ENCODE measurements at places on chromosomes 7 and 10.
A peak's percentile ranks its signal among the peaks of the same experiment; 100 is the strongest.

GRCh38 chr10:111481261-111481826 lies 404.5 kb downstream of the ADRA2A start:
- DNase-seq = no peak

GRCh38 chr7:1748839-1749173 lies 78.7 kb downstream of the ELFN1 start:
- no peak for DNase-seq

- no peak for DNase-seq
Measured at GRCh38 chr10:1420661-1421362, 316.5 kb downstream of the ADARB2 start.

DNA sequence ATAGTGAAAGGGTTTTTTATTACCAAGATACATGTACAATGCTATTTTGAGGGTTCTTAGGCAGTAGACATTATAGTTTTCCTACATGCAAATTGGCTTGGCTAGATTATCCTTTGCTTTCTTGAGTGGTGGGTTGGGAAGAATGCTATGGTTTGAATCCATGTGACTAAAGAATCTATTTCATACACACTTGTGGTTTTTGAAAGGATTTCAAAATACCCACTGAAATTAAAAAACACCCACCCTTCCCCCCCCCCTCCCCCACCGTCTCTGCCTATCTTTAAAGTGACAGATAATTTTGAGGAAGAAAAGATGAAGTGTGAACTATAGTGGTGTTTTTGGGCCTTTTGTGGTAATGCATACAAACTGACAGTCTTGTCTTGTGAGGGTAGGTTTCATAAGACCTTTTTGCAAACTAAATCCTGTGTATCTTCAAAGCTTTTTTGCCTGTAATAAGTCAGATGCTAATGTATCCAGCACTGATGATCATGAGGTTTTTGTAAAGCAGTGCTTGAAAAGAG lies 90.9 kb downstream of the TPST1 start:
- no peak for DNase-seq

DNA sequence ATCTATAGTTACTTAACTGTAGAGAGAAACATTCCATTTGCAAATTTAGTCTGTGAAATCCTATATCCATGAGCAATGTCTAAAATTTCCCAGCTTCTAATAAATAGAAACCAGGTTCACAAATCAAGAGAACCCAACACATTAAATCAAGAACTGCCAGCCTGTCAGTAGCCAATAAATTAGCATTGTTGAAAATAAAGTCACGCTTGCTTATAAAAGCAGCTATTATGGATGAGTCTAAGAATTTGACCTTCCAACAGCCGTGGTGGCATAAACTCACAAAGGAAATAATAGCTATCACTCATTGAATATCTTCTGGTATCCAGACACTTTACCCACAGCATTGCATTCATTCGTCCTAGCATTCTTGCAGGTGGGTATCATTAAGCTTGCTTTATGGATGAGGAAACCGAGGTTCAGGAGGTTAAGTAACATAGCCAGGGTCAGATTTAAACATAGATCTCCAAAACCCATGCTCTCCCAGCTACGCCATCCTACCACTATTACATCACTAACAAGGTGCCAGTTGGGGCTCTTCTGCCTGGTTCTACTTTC lies 260.1 kb upstream of the YAE1 start:
- no peak for DNase-seq

- DNase-seq = no peak
Measured at GRCh38 chr7:39461263-39461820, 104.9 kb upstream of the YAE1 start.

DNA sequence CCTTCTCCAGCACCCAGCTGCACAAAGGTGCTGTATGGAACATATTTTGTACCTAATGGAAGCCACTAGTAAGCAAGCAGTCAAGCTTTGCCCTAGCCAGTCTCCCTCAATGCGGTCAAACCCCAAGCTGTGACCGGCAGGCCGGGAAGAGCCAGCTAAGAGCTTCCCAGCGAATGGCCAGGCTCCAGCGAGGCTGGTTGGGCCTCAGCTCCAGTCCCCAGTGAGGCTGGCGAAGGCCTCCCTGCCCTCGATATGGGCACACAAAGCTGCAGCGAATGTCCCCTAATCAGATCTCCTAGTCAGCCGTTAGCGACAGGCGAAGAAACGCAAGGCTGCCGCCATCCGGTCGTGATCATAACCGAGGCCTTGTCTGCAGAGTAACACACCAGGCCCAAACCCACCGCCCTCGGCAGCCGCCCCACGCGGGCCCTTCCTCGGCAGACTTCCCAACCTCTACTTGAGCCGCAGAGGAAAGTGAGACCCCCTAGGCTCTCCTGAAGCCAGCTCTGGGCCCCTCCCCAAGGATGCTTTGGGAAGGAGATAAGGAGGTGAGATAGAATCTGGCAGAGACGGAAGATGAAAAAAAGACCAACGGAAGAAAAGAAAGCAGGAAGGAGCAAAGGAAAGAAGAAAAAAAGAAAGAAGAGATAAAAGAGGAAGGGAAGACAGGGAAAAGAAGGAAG lies 3.1 kb upstream of the HOXA9 start:
- DNase-seq = no peak

DNA sequence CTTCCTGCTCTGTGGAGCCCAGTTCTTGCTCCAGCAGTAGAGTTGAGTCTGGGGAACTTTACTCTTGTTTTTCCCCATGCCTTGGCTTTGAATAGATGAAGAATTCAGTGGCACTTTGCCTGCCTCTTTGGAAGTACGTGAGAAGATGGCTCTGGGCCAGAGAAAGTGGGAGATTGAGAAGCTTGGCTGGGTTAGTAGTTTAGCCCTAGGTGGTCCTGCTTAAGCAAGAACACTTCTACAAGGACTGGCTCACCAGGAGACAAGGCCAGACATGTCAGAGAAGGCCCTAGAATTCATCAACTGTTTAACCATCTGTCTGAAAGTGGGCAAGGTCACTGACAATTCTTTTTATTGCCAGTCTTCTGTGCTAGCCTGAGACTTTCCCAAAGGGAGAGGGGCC lies 410.3 kb downstream of the TYW1 start:
- no peak for DNase-seq

DNA sequence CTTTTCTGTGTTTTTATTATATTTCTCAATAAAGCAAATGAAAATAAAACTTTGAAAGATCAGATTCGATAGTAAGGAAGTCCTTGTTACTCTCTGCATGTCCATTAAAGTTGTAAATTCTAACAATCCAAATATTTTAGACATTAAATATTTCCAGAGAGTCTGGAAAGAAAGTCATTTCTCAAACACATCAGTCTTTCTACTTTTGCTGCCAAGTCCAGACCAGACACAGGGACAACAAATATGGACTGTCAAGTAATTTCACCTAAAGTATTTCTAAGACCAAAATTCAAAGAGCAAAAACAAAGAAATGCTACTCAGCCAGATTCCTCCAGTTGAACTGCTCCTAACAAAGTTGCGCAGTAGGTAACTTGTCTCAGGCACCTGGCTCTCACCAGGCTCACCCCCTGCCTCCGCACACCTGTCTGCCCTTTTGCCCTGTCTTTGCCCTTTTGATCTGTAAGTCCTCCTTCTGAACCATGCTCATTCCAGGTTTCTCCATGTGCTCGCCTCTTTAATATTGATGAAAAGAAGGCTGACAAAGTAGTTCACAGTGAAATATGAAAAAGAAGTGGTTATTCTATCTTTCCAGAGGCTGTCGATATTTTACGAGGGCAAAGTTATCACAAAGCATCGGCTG lies 300.5 kb downstream of the C7orf25 start:
- no peak for DNase-seq

DNA sequence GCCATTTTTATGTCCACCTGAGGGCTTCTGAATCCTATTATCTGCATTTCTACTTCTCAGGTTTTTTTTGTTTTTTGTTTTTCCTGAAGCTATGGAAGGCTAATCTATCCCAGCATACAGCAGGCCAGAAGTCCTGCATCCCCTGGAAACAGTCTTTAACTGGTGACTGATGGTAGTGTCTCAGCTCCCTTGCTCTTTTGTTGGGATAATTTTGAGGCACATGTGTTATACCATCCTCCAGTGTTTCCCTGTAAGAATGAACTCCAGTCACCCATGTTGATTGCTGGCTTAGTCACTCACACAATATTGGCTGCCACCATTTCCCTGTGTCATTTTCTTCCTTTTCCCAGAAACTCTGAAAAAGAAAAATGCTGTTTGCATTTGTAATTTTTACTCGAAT lies 1094.0 kb upstream of the LRRN3 start:
- DNase-seq = no peak

DNA sequence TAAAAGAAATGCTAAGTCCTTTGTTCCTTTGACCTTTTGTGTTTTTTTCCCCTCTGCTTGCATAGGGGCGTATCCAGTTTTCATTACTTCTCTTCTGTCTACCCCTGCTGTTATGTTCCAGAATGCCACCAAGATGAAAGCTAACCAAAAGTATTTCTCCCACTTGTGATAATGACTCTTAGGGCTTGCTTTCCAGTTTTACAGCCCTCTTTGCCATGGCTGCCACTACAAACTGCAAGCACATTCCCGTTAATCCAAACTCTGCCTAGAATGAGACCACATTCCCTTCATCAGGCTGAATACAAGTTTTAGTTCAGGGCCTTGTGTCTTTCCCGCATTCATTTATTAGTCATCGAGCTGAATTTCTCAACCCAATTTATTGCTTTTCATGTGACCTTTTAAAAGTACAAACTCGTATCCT lies 23.6 kb upstream of the CD36 start:
- no peak for DNase-seq

DNA sequence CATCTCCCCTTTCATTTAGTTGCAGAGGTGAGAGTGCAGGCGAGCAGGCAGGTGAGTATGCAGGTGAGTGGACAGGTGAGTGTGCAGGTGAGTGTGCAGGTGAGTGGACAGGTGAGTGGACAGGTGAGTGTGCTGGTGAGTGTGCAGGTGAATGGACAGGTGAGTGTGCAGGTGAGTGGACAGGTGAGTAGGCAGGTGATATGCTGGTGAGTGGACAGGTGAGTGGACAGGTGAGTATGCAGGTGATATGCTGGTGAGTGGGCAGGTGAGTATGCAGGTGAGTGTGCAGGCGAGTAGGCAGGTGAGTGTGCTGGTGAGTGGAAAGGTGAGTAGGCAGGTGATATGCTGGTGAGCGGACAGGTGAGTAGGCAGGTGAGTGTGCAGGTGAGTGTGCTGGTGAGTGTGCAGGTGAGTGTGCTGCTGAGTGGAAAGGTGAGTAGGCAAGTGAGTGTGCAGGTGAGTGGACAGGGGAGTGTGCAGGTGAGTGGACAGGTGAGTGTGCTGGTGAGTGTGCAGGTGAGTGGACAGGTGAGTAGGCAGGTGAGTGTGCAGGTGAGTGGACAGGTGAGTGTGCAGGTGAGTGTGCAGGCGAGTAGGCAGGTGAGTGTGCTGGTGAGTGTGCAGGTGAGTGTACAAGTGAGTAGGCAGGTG lies 165.6 kb downstream of the ADARB2 start:
- DNase-seq = no peak

DNA sequence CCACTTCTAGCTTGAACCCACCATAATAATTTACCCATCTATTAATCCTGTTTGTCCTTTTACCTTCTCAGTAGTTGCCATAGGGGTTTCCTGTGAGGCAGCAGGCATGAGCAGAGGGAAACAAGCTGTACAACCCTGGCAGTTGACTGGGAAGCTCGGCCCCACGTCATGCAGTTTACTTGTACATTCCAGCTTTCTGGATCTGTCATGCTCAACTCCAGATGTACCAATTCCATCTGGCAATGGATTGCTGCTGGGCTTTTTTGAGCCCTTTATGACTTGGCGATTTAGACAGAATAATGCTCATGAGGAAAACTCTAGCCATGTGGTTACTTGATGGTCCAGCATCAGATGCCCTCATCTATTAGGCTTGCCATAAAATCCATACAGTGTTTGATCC lies 112.5 kb downstream of the GNAI1 start:
- DNase-seq = no peak

DNA sequence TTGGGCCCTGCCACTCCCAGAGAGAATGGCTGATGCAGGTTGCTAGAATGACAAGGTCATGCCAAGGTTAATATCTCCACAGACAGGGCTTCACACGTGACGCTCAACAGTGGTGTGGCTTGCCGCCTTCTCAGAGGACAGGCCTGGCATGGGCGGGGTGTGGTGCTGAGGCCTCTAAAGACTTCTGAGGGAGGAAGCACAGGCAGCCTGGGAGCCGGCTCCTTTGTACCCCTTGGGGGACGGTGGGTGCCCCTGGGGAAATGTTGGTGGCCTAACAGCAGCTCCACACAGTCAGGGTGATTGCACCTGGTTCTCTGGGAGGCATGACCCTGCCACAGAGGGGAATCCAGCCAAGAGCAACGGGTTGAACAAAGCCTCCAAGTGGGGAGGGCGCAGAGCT lies 115.1 kb downstream of the PKD1L1 start:
- no peak for DNase-seq

GRCh38 chr10:87818505-87819288 lies 671 bp upstream of the ATAD1 start:
- peak; percentile 40 for DNase-seq

DNA sequence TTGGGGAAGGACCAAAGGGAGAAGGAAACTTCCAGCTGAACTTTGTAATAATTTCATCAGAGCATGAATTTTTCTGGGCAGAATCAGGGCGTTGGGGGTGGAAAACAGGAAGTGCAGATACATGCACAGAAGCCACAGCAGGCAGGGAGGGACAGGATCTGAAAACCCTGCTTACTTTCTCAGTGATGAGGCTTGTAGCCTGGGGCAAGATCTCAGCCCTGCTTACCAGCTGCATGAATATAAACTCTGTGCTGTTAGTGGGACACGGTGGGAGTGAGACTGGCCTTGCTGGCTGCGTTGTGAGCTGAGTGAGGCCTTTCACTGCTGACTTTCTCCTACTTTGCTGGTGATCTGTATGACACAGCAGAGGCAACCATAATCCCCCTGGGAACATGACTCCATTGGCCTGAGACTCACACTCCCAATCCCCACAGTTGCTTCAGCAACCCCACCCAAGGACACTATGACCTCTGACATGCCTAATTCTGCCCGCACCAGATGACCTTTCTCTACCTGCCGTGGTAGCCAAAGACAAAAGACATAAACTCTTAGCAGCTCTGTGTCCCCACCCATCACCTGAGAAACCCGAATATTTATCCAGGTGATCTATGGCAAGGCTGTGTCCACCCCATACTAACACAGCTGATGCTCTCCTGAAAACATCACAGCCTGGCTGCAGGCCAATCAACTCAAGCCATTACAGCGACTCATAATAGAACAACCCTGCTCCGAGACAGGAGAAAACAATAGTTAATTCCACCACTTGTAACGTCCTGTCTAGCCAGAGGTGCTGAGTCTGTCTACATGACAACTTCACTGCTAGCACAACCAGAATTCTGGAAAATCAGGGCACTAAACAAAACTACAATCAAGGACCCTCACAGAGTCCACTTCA lies 190.7 kb upstream of the CHRM2 start:
- DNase-seq = no peak

- no peak for DNase-seq
Measured at GRCh38 chr7:105906695-105907094, 30.3 kb upstream of the ATXN7L1 start.

DNA sequence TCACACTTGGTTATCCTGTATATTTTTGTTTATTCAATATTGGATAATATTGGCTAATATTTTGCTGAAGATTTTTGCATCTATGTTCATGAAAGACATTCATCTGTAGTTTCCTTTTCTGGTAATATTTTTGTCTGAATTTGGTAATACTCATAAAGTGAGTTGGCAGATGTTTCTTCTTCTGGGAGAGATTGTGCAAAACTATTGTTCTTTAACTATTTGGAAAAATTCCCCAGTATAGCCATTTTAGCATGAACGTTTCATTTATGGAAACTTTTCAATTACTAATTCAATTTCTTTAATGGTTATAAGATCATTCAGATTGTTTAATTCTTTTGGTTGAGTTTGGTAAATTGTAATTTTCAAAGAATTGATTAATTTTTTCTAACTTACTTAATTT lies 560.8 kb upstream of the FZD8 start:
- no peak for DNase-seq

All from activated CD8-positive, alpha-beta memory T cell treated with anti-CD3 and anti-CD28 coated beads for 1 hour (primary cell).